ENCODE measurements at places on chromosomes 2 and 18.

GRCh38 chr2:127733816-127734537 is 32.7 kb downstream of the SFT2D3 start:
- DNase-seq, result no peak

- no peak for DNase-seq
These were observed 24.2 kb upstream of the TOGARAM2 start for GRCh38 chr2:28956890-28957289.

DNA sequence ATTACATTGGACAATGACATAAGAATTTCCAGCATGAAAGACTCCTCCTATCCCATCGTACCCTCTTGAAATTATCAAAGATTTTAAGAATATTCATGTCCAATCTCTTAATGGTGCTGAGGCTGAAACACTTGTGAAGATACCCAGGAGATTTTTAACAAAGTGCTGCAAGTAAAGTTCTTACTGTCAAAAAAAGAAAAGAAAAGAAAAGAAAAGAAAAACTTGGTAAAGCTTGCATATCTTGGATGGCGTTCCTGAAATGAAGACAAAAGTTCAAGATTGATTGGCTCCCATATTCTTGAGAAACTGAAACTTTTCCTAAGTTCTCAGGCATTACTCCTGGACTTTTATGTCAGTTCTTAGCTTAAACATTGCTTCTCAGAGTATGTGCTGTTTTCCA is 1010.5 kb upstream of the PIK3C3 start:
- no peak for DNase-seq

DNA sequence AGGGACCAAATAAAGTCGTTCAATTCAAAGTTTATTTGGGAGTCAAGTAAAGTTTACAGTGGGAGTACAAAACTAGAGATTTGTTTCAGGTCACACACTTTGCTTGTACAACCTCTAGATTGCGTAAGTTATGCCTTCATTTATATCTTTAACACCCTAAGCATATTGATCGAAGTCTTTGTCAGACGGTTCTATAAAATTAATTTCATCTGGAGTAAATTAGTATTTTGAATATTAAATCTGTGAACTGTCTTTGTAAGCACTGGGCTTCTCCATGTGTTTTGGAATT is 119.7 kb downstream of the ACAA2 start:
- no peak for DNase-seq

DNA sequence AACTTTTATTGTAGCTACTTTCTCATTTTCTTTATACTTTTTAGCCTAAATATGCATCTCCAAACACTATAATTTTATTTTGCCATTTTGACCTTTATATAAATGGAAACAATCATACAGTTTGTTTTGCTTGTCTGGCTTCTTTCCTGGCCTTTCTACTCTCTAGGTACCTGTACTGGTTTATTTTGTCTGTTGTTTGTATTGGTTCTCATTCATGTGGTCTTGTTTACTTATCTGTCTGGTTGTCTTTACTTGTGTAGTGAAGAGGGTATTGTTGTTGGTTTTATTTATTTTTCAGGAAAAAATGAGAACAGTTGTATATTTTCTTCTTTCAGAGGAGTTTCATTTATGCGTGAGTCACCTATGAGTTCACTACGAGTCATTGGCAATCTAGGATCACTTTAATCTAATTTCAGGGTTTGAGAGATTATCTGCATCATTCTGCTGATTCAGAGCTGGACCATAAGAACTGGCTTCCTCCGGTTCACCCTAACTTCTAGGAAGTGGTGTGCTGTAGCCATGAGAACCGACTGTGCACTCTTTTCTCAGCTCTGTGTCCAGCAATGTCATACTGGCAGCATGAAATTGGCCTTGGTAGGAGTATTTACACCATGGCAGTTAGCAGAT is 33.1 kb upstream of the HDAC4 start:
- no peak for DNase-seq

DNA sequence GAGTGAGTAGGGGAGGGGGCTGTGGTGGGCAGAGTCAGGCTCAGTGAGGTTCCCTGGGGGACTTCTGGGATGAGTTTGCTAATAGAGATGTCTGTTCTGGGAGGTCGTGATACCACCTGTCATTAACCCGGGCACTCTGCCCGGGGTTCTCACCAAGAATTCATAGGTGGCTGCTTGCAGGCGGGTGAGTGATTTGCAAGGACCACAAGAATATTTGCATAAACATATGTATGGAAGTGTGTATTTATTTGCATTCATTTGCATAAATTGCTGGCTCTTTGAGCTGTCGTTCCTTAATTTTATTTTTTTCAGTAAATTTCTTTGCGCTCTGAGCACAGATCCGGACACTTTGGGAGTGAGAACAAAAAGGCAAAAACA is 260.0 kb downstream of the ATAD2B start:
- DNase-seq, result no peak

DNA sequence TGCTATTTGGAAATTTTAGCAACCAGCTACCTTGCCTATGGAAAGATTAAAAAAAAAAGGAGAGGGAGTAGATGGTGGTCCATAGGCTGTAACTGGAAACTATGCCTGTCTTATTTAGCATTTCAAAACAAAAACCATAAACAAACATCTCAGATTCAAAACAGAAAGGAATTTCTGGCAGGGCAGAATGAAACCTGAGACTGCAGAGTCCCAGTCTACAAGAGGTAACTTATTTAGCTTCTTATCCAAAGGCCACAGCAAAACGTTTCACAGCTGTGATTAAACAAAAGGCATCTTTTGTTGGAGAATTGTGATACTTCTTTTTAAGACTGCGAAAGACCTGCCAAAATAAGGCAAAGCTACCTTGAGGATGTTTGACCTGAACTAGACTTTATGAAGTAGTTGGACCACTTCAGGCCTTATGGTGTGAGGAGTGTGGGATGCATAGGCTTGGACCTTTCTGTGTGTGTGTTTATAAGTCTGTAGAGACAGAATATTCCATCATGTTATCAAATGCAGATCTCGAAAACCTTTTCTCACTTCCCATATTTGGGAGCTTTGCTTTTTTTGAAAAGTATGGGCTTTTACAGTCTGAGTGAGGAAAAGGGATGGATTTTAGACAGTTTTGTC is 11.0 kb downstream of the CRIM1 start:
- DNase-seq, result no peak

GRCh38 chr18:23033056-23033455 is 99.9 kb downstream of the RBBP8 start:
- DNase-seq, result no peak

GRCh38 chr18:48975120-48975816 is 24.5 kb upstream of the SMAD7 start:
- peak; percentile 22 for DNase-seq

GRCh38 chr2:136131484-136131960 is 13.6 kb upstream of the CXCR4 start:
- no peak for DNase-seq

GRCh38 chr18:64519201-64519600 is 370.3 kb upstream of the LINC00305 start:
- no peak for DNase-seq

DNA sequence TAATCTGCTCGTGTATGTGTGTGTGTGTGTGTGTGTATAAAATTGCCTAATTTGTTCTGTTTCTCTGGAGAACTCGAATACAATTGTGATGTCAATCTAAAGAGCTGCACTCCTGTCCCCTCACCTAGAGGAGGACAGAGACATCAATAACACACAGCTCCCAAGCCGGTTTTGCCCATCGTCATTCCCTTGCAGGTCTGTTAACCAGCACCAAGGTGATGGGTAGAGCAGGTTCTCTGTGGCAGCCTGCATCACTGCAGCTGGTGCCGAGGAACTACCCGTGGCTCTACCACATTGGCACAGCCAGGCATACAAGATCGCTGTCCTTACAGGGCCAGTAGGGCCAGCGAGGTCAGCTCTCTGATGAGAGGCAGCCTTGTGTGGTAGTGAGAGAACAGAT is 41.0 kb downstream of the LBH start:
- no peak for DNase-seq

- no peak for DNase-seq
These were observed 52.6 kb upstream of the GLI2 start for GRCh38 chr2:120683081-120683480.

DNA sequence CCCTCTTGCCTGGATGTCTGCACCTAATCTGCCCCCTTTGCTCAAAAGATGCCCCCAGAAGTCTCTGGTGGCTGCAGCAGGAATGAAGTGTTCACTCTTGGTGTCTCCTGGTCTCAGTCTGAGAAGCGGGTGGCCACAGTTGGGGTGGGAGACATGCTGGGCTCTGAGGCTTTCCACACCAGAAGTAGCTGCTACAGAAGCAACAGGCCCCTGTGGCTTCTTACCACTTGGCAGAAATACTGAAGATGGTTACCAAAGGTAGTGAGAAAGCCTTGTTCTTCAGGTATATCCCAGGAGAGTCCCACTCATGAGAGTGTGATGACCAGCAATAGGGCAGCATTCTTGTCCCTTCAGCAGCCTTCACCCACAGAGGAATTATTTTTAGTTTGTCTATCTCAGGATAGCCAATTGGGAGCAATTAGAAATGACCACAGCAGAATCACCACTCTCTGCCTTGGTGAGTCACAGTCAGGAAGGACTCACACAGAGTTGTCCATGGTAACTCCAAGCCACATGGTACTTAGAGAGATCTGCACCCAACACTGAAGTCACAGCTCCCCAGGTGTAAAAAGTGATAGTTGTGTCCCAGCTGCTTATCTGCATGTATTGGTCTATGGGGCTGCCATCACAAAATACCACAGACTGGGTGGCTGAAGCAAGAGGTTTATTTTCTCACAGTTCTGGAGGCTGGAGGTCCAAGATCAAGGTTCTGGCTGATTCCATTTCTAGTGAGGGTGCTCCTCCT is 169.8 kb upstream of the ID2 start:
- no peak for DNase-seq

GRCh38 chr2:191441496-191442214 is 196.5 kb downstream of the MYO1B start:
- DNase-seq, result no peak

GRCh38 chr18:23682472-23682871 is 6.8 kb upstream of the LAMA3 start:
- DNase-seq, result no peak

DNA sequence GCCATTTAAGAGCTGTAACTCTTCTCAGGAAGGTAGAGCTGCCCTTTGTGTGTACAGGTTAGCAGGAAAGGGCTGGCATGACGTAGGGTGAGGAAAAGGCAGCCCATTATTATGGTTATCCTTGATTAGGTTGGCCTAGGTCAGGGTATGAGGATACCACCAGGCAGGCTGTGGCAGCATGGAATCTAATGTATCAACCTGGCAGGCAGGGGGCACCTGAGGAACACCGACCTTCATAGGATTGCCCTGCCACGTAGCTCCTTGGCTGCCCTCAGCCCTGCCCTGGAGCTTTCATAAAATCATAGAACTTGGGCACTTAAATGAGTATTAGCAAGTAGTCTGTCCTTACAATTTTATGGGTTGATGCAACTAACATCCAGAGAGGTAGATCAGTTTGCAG is 261.6 kb downstream of the LTBP1 start:
- DNase-seq, result peak; percentile 16

All from common myeloid progenitor, CD34-positive (primary cell).